Activated CD4-positive, alpha-beta T cell treated with anti-CD3 and anti-CD28 coated beads, Interleukin-2, Interleukin-6, amounts not matched to agents 100 ng/mL and 50 ng/mL, durations not matched to agents 16 hours and 8 hours (primary cell): ENCODE measurements at places on chromosomes 11 and 22.

- peak; percentile 52 for DNase-seq
Observed at GRCh38 chr11:122215244-122215992, 99.4 kb upstream of the BLID start.

DNA sequence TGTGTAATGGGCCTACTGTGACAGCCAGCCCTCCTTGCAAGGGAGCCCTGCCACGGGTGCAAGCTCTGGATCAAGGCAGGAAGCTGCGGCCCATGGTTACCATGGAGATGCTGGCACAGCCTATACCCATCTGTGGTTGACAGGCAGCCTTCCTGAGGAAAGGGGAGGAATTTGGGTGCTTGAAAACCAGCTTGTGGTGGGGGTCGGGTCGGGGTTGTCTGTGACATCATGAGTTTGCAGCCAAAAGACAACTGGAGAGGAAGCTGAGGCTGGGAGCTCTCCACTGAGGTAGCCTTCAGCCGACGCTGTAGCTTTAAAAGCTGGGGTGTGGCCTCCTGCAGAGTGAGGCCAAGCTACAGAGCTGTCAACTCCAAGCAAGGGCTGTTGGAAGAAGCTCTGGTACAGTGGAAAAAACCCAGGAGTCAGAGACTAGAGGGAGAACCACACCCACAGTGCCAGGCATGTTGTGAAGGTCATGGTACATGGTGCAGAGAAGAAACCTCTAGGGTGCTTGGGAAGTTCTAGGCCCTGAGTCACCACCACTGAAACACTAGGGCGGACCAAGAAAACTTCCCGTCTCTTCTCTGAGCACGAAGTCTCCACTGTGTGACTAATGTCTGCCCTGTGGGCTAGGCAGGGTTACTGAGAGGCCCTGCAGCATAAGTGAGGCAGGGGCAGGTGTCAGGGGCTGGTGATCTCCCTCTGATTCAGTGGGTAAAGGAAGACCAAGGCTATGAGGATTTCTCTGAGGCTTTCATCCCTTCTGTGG is 10.8 kb upstream of the LDHA start:
- peak; percentile 87 for DNase-seq

DNA sequence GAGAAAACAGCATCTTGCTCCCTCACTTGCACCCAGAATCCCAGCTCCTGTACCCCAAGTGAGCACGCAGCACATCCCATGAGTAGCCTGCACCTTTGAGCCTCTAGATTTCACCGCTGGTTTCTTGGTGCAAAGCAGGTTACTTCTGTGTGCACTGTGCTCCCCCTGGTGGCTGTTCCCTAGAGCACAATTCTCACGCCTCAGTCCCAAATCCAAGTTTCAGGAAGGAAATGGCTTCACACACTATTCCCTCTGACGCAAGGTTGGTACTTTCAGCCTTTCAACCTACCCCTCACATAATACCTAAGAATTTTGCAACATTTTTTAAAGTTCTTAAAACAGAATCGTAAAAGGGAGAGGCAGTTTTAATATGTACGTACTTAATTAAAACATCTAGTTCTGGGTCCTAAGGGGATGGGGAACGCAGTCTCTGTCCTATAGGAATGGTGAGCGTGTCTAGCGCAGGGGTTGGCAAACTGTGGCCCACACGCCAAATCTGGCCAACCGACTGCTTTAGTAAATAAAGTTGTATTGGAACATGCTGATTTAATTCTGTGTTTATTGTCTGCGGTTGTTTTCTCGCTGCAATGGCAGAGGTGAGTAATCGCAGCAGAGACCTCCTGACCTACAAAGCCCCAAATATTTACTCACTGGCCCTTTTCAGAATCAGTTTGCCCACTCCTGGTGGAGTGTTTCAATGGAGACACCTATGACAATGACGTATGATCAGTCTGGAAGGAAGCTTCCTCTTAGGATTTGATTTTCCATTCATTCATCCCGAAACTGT is 27.5 kb downstream of the DHCR7 start:
- DNase-seq, result peak; percentile 22

- no peak for DNase-seq
Observed at GRCh38 chr22:27298332-27298731, 503.2 kb downstream of the MN1 start.

- peak; percentile 59 for DNase-seq
Observed at GRCh38 chr11:57815476-57815875, 53.9 kb downstream of the CTNND1 start.

DNA sequence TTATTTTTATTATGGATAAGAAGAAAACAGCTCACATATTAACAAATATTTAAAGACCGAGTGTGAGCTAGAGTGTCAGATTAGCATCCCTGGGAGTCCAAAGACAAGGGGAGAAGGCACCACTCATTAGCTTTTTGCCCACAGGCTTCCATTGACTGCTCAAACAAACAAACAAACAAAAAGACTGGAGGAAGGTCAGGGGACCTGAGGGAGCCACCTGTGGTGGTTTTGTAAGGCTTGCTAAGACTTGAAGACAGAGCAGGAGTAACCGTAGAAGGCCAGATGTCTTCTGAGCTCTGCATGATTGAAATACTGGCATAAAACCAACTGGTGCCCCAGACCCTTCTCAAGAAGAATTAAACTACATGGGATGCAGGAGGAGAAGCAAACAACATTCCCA is 395.2 kb upstream of the CNTN5 start:
- DNase-seq, result no peak
